NCI-H526 treated with DMSO at 0.1 percent for 48 hours (cell line): ENCODE measurements at places on chromosomes 5 and 9.

GRCh38 chr9:78047106-78047505 lies 15.5 kb upstream of the GNAQ start:
- DNase-seq: no peak

DNA sequence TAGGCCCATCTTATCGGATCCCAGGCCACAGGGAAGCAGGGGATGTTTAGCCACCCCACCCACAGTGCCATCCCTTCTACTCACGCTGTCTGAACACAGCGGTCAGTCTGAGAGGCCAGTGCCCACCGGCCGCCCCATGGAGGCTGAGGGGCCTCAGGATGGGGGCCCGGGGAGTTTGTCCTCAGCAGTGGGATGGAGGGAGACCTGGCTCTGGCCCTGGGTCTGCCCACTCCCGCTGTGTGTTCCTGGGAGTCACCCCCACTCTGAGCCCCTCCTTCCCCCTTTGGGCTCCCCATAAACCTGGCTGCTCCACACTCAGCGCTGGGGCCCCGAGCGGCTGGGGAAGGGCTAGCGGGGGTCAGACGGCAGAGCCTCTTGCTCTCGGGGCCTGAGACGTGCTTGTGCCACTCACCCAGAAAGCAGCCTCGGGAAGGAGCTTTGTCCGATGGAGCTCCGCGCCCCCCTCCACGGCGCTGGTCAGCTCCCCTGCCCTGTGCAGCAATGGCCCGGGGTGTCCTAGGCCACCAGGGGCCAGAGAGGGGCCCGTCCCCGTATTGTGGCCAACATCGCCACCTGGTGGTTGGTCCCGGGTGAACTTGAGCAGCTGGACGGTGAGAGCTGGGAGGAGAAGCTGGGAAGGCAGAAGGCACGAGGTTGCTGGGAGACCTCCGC lies 10.9 kb upstream of the LAMC3 start:
- DNase-seq: peak; percentile 32

DNA sequence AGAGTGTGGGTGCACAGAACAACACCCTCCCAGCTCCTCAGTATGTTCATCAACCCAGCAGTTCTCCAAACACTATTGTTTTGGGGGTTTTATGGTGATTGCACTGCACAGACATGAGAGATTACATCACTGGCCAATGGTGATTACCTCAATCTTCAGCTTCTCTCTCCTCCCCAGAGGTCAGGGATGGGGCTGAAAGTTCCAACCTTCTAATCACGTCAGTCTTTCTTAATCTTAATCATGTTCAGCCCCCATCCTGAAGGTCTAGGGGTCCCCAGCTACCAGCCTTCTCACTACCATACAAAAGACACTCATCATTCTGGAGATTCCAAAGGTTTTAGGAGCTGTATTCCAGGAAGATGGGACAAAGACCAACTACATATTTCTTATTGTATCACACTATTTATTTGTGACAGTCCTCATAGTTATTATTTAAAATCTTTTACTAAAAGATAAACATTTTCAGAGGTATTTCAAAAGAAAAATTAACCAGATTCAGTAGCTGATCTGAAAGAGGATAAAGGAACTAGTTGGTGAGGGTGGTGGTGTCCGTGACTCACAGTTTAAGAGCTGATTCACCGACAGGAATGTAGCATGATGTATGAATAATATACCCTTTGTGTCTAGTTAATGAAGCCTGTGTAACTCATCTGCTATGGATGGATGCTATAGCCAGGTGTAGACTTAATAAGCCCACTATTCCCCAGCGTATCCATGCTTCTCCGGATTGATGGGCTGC lies 35.6 kb downstream of the RASEF start:
- peak; percentile 45 for DNase-seq

DNA sequence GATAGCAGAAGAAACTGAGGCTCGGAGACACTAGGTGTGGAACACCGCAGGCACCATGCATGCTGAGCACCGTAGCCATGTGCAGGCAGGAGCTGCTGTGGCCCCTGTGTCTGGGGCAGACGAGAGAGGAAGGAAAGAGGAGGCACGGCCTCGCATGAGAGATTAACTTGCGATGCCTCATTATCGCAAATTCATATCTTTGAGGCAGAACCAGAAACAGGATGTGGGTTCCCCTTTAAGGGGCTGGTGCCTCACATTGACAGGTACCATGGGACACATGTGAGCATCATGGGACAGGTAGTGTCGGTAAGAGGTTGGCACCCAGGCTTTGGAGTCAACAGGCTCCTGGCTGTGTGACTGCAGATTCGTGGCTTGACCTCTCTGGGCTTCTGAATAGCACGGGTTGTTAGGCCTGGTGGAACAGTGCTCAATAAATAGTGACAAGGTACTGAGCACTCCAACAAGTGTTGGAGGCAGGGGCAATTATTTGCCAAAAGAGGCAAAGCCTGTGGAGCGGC lies 40.8 kb downstream of the NAIF1 start:
- DNase-seq: no peak

DNA sequence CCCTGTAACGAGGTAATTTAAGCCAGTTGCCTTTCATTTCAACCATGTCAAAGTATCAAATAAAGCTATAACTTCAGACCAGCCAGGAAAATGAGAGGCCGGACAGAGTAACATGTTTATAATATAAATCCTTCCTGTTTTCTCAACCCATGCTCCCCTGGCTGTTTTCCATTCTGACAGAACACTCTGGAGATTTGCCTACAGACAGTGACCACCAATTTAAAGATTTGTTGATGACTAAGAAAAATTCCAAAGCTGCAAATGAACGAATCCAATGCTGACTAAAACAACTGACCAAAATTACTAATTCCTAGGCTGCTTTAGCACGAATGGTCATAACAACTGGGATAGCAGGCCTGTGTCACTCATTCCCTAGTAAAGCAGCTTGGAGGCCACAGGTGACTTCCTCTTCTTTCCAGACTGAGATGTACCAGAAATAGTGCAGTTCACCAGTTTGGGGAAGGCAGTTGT lies 141.4 kb downstream of the AOPEP start:
- no peak for DNase-seq
